ENCODE measurements at places on chromosomes 4 and X.

- no peak for DNase-seq
These were observed 703.5 kb downstream of the PDHA2 start for GRCh38 chr4:96543346-96543745.

GRCh38 chr4:38242822-38243387, 282.7 kb downstream of the PTTG2 start:
- DNase-seq, result no peak

DNA sequence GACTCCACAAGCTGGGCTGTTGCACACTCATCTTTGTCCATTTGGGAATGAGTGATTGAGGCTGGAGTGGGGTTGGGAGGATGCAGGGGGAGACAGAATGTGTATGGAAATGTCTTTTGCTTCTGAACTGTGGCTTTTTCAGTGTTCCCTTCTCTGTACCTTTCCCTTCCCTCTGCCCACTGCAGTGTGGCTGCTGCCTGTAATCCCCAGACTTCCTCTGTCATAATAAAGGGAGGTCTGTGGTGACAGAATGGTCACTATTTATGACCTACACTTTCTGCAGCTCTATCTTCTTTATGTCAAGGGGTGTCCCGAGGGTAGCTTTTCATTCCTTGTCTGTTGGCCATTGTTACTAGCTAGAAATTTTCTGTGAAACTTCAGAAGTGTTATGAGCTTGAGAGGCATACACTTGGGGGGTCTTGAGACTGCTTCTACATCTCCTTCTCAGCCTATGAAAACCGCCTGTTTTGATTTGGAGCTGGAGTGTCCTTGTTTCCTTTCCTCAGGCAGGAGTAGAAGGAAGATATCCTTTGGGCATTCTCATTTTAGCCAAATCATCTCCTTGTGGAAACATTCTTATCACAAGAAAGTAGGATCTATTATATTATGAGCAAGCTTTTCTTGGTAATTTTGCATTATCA, 63.0 kb downstream of the ANK2 start:
- no peak for DNase-seq

- DNase-seq, result no peak
These were observed 47.7 kb upstream of the DHX15 start for GRCh38 chr4:24632011-24632410.

GRCh38 chrX:110383414-110383813, 24.8 kb downstream of the RTL9 start:
- DNase-seq, result no peak

DNA sequence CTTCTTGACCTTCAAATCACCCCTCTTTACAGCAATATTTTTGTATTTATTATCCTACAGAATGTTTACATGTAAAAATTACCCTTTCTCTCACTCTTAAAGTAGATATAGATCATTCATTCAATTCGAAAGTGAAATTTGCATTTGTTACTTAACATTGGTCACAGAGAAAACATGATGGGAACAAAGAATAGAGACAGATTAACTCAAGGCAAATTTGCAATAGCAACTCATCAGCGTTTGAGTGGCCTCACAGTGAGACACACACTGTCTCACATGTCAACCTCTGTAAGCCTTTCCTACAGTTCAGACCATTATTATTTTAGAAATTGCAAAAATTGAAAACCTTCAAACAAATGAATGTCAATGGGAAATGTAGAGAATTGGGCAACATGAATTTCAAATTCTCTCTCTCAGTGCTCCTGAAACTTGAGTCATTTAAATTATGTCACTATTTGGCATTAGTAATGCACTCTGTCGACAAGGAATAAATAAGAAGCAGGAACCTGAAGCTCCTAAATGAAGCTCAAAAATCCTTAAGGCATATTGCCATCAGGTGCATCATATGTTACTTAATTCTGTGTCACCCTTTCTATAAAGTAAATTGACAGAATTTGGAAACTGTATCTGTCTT, 148.3 kb upstream of the ANXA10 start:
- no peak for DNase-seq

- DNase-seq, result no peak
These were observed 20.6 kb upstream of the COQ2 start for GRCh38 chr4:83305187-83305586.

- no peak for DNase-seq
These were observed 22.3 kb upstream of the THOC2 start for GRCh38 chrX:123755107-123755506.

GRCh38 chr4:93710101-93710846, 118.3 kb upstream of the ATOH1 start:
- no peak for DNase-seq

- DNase-seq, result no peak
These were observed 382.1 kb upstream of the EPHA5 start for GRCh38 chr4:66052426-66052825.

DNA sequence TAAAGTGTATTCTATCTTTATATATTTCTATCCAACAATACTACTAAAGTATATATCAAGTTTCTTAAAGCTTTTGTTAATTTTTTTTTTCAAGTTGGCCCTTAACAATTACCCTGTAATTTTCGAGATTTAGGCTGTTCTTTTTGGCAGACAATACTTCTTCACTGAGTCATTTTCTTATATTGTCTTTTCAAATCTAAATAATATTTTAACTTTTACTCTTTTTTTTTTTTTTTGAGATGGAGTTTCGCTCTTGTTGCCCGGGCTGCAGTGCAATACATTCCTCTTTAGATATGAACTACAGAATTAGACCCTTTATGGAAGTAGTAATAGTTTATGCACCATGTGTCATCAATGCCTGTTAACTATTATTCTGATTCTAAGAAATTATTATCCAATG, 120.7 kb downstream of the GLRA3 start:
- no peak for DNase-seq

DNA sequence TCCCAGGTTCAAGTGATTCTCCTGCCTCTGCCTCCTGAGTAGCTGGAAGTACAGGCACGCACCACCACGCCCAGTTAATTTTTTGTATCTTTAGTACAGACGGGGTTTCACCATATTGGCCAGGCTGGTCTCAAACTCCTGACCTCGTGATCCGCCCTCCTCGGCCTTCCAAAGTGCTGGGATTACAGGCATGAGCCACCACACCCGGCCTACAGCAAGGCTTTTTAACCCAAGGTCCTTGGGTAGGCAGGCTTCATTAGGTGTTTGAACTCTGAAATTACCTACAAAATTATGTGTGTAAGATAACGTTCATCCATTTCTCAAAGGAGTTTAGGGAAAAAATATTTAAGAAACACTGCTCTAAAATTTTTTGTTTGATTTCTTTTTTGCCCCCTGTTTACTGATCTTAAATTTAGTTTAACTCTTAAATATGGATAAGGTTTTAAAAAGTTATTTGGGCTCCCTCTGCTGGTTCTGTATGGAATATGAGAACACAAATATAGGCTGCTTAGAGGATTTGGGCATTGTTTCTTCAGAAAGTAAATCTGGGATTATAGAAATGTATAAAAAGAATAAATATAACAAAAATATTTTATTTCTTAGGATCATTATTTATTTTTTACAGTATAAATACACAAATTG, 92.8 kb downstream of the CBR4 start:
- DNase-seq, result no peak

GRCh38 chr4:125070861-125071260, 243.9 kb upstream of the FAT4 start:
- no peak for DNase-seq

DNA sequence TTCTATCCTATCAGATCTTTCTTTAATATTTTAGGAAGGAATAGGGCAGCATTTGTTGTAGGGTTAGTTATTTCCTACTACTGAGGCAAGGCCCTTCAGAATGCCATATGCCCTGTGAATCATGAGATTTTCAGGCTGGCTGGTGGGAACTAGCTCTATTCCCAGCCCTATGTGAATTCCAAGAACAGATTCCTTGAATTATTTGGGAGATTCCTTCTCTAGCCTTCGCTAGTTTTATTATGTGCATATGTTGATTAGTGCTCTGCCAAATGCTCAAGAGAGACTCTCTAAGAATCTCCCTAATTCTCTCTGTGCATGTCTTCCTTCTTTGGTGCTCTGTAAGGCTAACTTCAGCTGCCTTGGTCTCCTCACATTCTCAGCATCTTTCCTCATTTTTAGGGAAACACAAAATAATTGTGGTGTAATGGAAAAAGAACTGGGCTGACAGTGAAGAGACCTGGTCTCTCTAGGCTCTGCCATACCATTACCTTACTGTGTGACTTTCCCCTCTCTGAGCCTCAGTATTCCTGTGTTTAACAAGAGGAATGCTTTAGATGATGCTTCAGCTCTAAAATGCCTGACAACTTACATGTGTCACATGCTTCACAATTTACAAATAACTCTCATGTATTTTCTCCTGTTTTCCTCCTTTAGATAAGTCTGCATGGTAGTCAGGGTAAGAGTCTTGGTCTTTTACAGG, 79.7 kb downstream of the VMA21 start:
- DNase-seq, result no peak

GRCh38 chr4:148239494-148239985, 202.7 kb downstream of the NR3C2 start:
- no peak for DNase-seq

DNA sequence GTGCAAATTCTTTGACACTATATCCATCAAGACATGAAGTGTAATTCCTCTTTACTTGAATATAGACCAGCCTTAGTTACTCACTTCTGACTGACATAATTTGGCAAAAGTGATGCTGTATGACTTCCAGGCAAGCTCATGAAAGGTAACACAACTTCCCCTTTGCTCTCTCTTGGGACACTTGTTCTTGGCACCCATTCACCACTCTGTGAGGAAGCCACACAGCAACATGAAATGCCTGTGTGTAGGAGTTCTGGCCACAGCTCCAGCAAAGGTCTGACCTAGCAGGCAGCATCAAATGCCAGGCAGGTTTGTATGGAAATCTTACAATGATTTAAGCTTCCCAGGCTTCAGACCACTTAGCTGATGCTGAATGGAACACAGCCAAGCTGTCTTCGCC, 280.3 kb downstream of the PDHA2 start:
- DNase-seq, result no peak

- no peak for DNase-seq
These were observed 240.3 kb downstream of the DCLK2 start for GRCh38 chr4:150318527-150318926.

DNA sequence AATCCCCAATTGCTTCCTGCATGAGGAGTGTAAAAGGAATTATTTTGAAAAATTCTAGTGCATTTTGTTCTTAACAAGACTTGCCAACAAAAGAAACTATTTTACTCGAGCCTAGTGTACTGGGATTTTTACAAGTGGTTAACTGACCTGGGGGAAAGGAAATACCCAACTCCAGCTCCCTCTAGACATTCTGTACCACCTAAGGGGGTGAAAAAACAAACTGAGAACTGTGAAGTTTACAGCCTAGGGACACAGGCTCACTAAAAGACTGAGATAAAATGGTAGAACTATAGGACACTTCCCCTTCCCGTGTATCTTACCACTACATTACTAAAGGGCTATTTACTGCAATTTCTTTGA, 2.6 kb upstream of the ADH5 start:
- no peak for DNase-seq

GRCh38 chrX:129663171-129663570, 8.4 kb upstream of the APLN start:
- no peak for DNase-seq

GRCh38 chr4:7842384-7843279, 97.0 kb downstream of the AFAP1 start:
- no peak for DNase-seq

DNA sequence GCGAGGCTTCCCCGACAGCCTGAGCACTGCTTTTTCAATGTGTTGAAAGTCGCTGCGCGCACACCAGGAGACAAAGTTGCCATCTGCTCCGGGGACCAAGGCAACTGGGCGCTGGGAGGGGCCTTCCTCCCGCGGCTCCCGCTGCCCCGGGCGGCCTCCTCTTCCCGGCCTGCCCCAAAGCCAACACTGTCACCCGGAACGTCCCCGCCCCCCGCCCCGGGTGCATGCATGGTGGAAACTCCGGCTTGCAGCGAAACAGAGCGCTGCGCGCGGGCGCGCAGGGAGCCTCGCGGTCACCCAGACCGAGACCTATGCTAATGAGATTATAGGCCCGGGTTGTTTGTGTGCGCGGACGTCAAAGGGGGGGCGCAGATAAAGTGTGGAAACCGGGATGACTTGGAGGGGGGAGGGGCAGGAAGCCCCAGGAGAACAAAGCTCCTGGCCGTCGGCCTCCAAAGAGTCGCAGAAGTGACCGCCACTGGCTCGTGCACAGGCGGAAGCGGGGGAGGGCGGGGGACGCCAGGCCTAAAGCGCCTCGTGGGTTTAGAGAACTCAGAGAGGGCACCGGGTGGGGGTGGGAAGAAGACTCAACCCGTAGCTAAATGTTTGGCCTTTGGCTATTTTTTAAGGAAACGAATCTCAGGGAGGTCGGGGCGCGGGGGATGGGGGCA, 88.8 kb downstream of the BCOR start:
- no peak for DNase-seq

- DNase-seq, result no peak
These were observed 17.3 kb downstream of the LAMTOR3 start for GRCh38 chr4:99876946-99877345.

DNA sequence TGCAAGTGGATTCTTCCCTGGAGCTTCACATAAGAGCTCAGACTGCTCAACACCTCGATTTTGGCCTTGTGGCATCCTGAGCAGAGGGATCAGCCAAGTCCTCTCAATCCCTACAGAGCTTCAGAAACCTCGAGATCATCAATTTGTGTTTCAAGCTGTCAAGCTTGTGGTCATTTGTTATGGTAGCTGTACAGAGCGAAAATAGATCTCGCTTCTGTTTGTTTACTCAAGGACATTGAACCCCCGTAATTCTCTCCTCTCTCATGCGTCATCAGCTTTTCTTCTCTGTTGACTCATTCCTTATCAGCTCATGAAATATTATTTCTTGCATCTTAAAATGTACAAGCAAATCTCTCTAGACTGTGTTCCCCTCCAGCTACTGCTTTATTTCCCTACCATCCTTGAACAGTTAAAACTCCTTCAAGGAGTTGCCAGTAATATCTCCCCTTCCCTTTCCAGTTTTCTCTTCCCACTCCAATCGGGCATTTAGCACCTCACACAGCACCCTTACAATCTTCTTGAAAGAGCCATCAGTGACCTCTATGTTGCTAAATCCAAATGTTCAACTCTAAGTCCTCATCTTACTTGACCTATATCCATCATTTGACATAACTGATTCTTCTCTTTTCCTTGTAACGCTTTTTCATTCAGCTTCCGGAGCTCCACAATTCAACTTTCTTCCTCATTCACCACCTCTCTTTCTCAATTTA, 106.2 kb upstream of the FAT1 start:
- no peak for DNase-seq

- no peak for DNase-seq
These were observed 35.7 kb upstream of the FAM241A start for GRCh38 chr4:112109360-112110058.

- DNase-seq, result no peak
These were observed 20.4 kb upstream of the MAPK10 start for GRCh38 chr4:86380181-86380724.

GRCh38 chr4:472881-473569, 25.9 kb downstream of the ZNF721 start:
- DNase-seq, result no peak

- DNase-seq, result no peak
These were observed 72.7 kb downstream of the KDM6A start for GRCh38 chrX:44945736-44946135.

DNA sequence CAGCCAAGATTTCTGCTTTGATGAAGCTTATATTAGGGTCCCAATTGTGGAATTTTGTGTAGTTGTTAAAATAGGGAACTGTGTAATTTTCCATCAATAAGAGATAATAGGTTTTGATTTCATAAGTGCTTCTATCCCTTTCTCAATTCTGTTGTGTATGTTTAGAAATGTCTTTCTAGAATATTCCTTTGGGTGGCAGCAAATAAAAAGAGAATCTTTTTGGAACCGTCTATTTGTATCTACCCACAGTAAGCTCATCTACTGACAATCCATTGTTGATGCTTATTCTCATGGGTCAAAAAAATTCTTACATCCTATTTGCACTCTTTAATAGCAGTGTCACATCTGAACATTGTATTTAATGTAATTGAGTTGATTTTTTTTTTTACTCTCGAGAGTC, 61.7 kb downstream of the TMA16 start:
- DNase-seq, result no peak
